Epithelial cell of esophagus (primary cell): ENCODE measurements at places on chromosomes 11 and 22.

DNA sequence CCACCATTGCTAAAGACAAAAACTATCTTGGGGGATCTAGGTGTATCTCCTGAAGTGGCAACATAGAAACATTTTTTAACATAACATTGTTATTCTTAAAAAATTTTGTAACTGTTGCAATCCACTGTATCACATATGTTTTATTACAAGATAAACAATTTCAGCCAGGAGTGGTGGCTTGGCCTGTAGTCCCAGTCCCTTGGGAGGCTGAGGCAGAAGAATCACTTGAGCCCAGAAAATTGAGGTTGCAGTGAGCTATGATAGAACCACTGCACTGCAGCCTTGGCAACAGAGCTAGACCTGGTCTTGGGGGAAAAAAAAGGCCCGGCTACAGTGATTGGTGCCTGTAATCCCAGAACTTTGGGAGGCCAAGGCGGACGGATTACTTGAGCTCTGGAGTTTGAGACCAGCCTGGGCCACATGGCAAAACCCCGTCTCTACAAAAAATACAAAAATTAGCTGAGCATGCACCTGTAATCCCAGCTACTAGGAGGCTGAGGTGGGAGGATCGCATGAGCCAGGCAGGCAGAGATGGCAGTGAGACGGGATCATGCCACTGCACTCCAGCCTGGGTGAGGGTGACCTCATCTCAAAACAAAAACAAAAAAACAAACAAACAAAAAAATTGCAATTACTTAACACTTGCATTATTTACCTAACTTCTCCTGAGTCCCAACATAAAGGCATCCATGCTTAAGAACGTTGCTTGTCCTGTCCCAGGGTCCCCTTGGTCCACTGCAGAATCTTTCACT is 1.5 kb upstream of the DEPDC5 start:
- no peak for DNase-seq

- no peak for DNase-seq
Observed at GRCh38 chr22:37896939-37897338, 9.2 kb upstream of the MICALL1 start.

DNA sequence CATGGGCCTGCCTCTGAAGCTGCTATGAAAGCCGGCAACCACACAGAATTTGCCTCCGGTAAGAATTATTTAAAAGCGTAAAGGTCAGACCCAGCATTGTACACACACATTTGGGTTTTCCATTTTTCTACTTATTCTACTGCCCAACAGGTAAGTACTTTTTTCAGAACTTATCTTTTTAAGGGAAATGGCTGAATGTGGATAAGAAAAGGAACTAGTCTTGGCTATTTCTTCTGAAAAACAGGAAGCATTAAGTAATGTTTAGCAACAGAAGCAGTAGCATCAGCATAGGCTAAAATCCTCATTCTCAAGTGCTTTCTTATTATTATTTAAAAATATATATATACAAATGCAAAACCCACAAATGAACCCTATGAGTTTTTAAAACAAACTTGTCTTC is 103.1 kb downstream of the MPPED2 start:
- DNase-seq: no peak

DNA sequence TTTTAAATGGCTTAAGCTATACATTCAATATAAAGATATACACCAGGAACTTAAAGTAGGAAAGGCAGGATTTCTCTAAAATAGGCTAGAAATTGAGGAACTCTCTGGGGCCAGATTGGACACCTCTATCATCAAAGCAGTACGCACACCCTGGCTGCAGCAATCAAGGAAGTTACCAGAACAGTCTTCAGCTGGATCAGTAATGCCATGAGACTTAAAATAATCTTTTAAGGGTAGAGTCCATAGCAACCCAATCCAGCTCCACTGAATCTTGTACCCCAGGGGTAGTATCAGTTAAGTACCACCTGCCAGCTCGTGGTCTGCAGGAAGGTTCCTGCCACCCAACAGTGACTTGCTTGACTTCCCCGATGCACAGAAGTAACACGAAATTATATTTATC is 3.0 kb downstream of the RDX start:
- DNase-seq: no peak

DNA sequence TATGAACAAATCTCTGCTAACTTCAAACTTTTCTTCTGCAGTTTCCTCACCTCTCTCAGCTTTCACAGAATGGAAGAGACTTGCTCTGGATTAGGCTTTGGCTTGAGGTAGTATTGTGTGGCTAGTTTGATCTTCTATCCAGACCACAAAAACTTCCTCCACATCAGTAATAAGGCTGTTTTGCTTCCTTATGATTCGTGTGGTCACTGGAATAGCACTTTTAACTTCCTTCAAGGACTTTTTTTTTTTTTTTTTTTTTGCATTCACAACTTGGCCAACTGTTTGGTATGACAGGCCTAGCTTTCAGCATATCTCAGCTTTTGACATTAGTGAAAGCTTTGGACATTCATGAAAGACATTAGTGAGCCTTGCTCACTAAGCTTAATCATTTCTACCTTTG is 47.5 kb upstream of the LRRC55 start:
- no peak for DNase-seq

- no peak for DNase-seq
Observed at GRCh38 chr11:102459393-102459792, 6.8 kb upstream of the TMEM123 start.

GRCh38 chr11:5071799-5072198 is 2.4 kb downstream of the OR52E1 start:
- DNase-seq: no peak

DNA sequence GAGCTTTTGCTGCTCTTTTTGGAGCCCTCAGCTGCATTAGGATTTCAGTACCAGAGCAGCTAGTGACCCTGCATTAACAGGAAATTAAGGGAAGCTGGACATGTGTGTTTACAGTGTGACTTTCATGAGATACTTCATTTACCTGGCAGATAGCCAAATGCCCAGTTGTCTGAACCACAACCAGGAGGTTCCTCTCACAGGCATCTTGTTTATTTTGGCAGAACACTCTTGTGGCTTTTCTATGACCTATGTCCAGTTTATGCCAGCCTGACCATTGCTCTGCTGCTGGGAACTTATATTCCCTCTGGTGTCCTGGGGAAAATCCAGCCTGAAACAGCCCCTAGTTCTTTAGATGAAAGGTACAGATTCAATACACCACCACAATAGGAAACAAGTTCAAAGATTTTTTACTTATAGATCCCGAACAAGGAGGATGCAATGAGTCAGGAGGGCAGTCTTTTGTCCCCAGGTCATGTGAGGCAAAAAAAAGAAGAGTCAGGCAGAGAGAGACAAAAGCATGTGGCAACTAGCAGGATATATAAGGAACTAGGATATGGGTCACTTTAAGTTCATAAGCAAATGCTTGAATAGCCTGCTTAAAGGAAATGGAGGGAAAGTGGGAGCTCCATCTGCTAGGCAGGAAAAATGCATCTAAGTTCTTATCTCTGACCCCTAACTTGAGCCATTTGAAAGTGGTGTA is 379.3 kb downstream of the INSC start:
- peak; percentile 6 for DNase-seq

GRCh38 chr11:75431533-75432525 is 1.2 kb downstream of the KLHL35 start:
- DNase-seq: peak; percentile 48

- peak; percentile 49 for DNase-seq
Observed at GRCh38 chr11:22304337-22304961, 33.7 kb upstream of the SLC17A6 start.

DNA sequence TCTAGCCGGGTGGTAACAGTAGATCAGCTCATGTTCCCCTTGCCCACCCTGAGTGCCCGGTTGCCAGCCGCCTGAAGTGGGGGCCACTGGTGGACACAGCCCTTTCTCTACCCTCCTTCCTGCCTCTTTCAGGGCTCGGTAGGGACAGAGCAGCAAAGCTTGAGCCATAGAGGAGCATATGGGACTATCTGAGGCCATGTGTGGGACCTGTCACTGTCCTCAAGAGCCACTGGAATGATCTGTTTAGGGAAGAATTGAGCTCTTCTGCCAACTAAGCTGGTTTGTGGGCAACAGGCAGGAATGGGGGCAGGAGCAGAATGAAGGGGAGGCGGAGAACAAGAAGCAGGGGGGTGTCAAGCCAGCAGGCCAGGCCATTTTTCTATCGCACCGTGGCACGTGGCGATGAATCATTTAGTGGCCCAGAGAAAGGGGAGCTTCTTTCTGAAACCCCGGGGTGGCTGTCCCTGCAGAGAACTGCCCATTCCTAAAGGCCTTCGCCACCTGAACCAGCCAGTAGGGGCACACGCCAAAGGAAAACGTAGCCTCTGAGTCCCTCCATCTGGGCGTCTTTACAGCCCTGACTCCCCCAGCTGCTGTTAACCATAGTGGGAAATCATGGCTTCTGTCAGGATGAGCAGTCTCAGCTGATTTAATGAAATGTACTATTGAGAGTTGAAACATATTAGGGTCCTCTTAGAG is 8.8 kb downstream of the ASPHD2 start:
- no peak for DNase-seq

DNA sequence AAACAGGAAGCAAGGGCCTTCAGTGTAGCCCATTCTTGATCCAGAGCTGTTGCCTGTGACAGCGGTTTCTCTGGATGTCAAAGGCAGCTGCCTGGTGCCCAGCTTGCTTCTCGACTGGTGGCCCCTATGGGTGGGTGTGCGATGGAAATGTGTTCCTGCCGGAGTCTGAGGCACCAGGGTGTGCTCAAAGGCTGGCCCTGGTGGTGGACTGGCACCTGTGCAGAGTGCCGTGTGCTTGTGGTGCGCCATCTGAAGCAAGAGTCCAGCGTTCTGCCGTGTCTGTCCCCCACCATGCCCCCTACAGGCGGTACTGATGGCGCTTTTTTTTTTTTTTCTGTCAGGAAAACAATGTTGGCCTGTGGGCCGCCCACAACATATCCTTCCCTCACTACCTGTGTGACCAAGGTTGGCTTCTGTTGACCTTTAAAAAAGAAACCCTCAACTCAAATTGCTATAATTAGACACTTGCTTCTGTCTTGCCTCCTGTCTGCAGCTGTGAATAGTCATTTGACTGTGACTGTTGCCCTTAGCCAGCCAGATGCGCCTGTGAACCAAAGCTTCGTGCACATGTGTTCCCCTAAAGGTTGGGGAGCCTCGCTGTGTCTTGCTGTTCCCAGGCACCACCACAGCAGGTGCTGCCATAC is 4.7 kb upstream of the RANBP1 start:
- DNase-seq: peak; percentile 32

GRCh38 chr11:123371506-123372297 is 58.4 kb upstream of the GRAMD1B start:
- DNase-seq: no peak

GRCh38 chr11:111285189-111286091 is 12.9 kb upstream of the POU2AF3 start:
- no peak for DNase-seq

GRCh38 chr11:72821221-72821919 is 7.2 kb downstream of the ATG16L2 start:
- peak; percentile 33 for DNase-seq

DNA sequence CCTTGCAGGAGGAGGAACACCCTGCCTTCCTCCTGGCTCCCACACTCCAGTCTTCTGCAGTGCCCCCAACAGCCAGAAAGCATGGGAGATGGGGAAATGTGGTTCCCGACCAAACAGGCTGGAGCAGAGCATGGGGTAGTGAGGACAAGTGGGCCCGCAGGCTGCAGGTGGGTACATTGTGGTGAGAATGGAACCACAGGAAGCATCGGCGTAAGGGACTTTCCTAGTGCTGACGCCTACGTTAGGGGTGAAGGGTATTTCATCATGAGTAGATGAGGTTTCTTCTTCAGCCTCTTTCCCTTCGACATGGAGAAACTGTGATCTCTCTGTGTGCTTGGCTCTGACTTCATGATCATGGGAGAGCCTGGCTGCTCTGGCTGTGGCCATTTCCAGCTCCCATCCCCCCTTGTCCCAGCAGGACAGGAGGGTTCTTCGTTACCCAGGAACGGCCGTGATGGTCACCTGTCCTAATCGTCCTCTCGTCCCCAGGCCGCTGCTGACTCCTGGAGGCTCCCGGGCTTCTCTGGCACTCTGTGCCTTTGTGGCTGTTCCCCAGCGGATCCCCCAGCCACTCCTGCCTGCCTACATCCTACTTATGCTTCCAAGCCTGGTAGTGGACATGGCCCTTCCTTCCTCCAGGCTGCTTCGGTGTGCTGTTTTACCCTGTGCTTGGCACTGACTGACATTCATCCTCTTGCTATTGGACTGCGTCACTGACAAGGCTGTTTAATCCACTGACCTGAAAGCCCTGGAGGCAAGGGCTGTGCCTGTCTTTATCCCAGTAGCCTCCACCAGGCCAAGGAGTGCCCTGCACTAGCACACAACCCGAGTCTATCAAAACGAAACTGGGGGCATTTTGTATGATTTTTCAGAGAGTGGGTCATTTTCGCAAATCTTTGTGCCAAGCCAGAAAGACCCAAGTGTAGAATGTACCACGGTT is 65.2 kb upstream of the CECR2 start:
- no peak for DNase-seq

GRCh38 chr22:46972901-46973831 is 210.7 kb downstream of the TBC1D22A start:
- DNase-seq: no peak

GRCh38 chr11:22875869-22876473 is 15.7 kb upstream of the CCDC179 start:
- DNase-seq: peak; percentile 87

DNA sequence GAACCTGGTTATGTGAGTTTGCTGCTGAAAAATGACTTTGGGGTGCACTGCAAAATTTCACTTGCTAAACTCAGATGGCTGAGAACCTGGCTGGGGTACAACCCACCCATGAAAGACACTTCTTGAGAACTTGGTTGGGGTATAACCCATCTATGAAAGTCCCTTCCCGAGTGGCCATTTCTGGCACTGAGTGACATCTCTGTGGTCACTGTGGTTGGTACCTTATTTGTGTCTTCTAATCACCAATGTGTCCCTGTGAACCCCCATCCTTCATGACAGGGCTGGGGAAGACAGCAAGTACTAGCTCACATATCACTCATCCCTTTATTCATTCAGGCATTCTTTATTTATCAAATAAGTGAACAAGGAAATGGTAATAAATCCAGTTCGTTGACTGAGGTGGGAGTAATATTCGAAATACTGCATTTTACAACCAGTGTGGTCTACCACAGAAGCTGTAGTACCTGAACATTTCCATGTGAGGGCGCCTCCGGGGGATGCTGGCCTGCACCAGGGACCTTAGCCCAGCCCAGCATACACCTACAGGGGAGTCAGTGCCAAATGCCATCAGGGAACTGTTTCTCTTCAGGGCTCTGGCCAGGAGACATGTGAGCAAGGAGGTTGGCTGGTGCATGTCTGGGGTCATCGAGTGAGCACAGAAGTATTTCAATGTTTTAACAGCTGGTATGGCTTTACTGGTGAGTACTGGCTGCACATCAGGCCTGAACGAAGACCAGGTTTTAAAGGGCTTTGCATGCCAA is 122.1 kb downstream of the CSNK2A3 start:
- no peak for DNase-seq

DNA sequence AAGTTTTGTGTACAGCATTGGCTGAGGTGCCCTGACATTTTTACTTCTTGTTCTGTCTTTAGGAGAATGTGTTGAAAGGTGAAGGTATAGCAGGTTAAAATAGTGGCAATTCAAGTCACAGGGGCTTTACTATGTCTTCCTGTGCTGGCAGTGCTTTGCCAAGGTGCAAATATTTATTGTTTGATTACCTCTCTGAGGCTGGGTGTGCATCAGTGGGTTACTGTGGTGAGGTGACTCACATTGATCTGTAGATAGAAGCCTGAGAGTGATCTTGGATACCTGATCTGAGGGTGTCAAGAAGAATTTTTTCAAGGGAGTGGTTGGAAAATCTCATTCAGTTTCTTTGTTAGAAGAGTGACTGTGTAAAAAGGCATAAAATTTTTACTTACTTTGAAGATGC is 90.0 kb downstream of the ARHGAP42 start:
- DNase-seq: peak; percentile 83
